ENCODE measurements at places on chromosomes 6 and 20.

GRCh38 chr6:152184917-152185574 is 377.6 kb downstream of the ESR1 start:
- DNase-seq, result no peak

DNA sequence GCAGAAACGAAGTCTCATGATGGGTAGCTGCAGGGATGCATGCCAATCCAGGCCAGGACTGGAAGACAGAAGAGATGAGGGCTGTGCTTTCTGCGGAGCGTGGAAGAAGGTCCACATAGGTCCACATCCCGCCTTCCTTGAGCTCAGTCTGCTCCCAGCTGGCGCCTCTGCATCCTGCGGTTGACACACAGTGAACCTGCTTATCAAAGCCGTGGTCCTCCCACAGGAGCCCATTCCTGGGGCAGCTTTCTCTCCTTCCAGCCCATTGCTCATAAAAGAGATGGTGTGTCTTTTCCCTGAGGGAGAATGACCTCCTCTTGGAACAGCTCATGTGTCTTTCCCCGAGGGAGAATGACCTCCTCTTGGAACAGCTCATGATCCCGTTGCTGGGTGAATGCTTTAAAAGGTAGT is 225.4 kb downstream of the CDH4 start:
- DNase-seq, result no peak

DNA sequence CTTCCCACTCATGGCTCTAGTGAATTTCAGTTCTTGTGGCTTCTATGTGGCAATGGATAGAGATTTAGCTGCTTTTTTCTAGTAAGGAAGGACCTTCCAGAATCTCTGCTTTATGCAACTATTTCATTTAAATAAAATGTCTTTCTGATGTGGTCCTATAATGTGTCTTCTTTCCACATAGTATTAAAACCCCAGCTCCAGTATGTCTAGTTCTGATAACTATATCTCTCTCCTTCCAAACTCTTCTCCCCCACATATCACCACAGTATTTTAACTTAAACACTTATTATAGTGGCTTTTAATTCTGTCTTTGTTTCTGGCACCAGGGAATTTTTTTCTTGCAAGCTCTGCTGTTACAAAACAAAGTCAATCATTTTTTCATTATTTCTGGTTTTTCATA is 40.6 kb upstream of the SUMO4 start:
- DNase-seq, result no peak

- DNase-seq, result no peak
Measured at GRCh38 chr6:119347466-119348095, 2.0 kb downstream of the MAN1A1 start.

- DNase-seq, result no peak
Measured at GRCh38 chr20:7029019-7029418, 261.5 kb downstream of the BMP2 start.

DNA sequence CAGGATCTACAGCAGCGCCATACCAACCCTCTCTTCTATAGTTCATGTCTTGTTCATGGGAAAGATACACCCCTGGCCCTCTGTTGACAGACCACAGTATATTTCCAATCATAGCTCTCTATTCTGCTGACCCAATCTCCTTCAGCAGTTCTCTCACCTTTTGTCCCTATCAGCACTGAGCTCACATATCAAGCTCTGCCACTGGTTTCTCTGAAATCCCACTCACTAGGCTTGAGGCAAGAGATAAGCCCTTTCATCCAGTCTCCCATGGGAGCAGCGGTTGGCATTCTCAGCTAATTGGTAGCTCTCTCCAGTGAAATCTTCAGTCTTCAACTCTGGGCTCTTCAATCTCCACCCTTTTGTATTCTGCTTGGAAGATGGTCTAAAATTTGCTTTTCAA is 313.4 kb downstream of the GJA1 start:
- no peak for DNase-seq

DNA sequence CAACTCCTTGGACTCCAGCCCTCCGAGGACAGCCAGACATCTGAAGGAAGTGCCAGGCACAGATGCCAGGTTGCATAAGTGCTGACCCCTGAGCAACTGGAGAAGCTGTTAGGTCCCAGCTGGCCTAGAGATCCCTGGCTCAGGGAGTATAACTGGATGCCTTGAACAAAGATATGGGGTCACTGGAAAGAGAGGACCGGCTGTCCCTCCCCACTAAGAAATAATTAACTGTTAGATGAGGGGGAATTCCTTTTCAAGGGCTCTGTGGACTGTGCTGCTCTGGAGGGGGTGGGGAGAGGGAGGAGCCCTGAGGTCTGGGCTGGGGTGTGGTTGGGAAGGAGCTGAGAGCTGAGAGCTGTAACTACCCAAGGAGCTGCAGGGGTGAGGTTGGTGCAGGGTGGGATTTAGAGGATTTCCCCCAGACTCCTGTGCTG is 39.6 kb downstream of the HLA-F start:
- DNase-seq, result no peak

Data from astrocyte of the spinal cord (primary cell).